ENCODE measurements at places on chromosomes 5 and 9.

- no peak for DNase-seq
- no peak overlapping the region for H3K4me3 ChIP-seq
- H3K36me3 ChIP-seq: no peaks in the 10 kb centered on the region
- no peaks in the 10 kb centered on the region for H3K4me1 ChIP-seq
- H3K27ac ChIP-seq: no peak overlapping the region
Observed at GRCh38 chr5:9188956-9189355, 356.9 kb downstream of the SEMA5A start.

GRCh38 chr9:79989079-79989478 is 417.3 kb downstream of the TLE4 start:
- DNase-seq: no peak
- no peaks in the 10 kb centered on the region for H3K4me1 ChIP-seq
- H3K27me3 ChIP-seq: no peaks in the 10 kb centered on the region
- H3K4me3 ChIP-seq: no peak overlapping the region

GRCh38 chr9:115651461-115651860 is 502.1 kb upstream of the PAPPA start:
- no peak overlapping the region for H3K4me3 ChIP-seq
- H3K27ac ChIP-seq: no peak overlapping the region
- no peaks in the 10 kb centered on the region for H3K27me3 ChIP-seq

GRCh38 chr9:125887172-125887571 is 140.0 kb downstream of the PBX3 start:
- no peaks in the 10 kb centered on the region for H3K27me3 ChIP-seq
- H3K36me3 ChIP-seq: no peaks in the 10 kb centered on the region
- no peak overlapping the region for H3K4me3 ChIP-seq
- H3K27ac ChIP-seq: no peak overlapping the region

GRCh38 chr5:75189353-75189752 is 47.3 kb downstream of the ANKRD31 start:
- H3K27me3 ChIP-seq: no peaks in the 10 kb centered on the region
- H3K4me1 ChIP-seq: no peaks in the 10 kb centered on the region
- DNase-seq: no peak
- no peaks in the 10 kb centered on the region for H3K36me3 ChIP-seq

DNA sequence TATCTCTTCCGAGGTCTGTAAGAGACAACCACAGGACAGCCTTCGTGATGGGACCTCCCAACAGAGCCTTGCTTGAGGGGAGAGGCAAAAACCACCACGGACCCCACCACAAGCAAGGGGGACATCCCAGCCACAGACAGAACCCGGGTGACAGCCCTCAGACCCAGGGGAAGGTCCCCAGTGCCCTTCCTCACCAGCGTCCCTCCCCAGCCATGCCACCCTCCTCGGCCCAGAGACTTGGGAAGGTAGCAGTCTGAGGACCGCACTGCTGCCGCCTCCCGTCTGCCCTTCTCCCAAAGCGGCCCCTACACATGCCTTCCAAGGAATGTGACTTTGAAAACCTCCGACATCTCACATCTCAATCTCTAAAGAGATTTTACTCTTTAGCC is 13.4 kb downstream of the IPPK start:
- H3K27ac ChIP-seq: no peak overlapping the region
- no peak overlapping the region for H3K4me3 ChIP-seq
- no peak for DNase-seq
- no peaks in the 10 kb centered on the region for H3K27me3 ChIP-seq
- no peaks in the 10 kb centered on the region for H3K36me3 ChIP-seq

DNA sequence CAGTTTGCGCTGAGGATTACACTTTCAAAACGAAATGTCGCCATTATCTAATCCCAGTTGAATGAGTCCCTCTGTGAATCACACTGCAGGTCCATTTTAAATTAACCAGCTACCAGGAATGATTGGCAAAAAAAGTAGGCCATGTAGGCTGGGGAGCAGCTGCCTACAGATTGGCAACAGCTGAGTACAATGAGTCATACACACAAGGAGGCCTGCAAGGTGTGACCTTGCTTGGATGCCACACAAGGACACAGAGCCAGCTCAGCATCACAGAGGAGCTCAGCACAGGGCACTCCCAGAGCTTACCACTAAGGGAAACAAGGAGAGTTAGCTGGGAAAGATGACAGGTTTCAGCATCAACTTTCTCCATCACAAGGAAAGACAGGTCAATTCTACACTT is 12.9 kb downstream of the HAVCR1 start:
- H3K27me3 ChIP-seq: no peaks in the 10 kb centered on the region
- DNase-seq: no peak
- no peaks in the 10 kb centered on the region for H3K36me3 ChIP-seq

- peak; percentile 73 for DNase-seq
- no peak overlapping the region for H3K4me3 ChIP-seq
- H3K27ac ChIP-seq: no peak overlapping the region
- no peaks in the 10 kb centered on the region for H3K27me3 ChIP-seq
- no peaks in the 10 kb centered on the region for H3K36me3 ChIP-seq
- H3K4me1 ChIP-seq: no peaks in the 10 kb centered on the region
Observed at GRCh38 chr9:36023260-36024048, 13.3 kb upstream of the RECK start.

DNA sequence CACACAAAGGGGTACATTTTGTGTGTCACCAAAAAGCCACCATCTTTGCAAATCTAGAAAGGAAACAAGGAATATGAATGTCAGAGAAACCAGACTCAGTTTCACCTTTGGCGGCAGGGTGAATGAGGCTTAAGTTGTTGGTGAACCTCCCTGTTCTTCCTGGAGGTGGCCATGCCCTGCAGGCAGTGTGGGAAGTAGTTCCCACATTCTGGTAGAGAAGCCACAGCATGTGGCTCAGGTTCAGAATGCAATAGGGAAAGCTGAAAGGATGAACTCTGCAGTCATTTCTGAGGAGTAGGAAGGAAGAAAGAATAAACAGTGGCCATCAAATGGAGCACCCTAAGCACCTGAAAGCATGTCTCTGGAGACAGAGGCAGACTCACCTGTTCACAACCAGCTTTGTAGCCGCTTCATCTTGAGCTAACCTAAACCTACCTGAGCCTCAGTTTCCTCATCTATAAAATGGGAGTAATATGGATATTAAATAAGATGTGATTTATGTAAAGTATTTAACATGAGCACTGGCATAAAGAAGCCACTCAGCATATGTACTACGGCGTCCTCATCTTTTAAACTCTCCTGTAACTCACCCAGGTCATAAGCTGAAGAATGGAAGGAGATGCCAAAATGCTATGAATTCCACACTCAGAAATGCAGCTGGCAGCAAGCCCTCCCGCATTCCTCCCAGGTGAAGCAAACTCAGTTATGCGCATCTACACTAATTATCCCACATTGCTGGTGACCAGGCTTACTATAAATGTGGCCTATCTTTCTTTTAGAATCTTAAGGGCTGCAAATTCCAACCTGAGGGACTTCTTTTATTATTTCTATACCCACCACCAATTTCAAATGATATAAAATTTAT is 86.0 kb downstream of the ZNF608 start:
- no peaks in the 10 kb centered on the region for H3K36me3 ChIP-seq
- no peak for DNase-seq
- no peak overlapping the region for H3K4me3 ChIP-seq
- no peak overlapping the region for H3K27ac ChIP-seq
- no peaks in the 10 kb centered on the region for H3K27me3 ChIP-seq

DNA sequence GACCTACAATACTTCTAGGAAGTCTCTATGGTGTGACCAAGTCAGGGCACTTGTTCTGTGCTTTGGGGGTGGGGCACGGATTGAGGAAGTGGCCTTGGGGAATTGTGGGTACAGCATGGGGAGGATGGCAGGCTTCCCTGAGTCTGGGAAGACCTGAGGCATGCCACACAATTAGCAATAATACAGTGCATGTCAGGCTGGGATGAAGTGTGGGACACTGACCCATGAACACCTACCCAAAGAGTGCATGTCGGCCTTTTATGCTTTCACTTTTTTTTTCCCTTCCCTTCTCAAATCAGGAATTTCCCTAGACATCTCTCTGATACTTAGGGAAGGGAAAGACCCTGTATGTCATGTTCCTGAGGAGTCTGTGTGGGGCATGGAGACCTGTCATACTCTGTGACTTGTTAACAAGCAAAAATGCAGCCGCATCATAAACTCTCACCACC is 146.4 kb downstream of the PALM2AKAP2 start:
- no peaks in the 10 kb centered on the region for H3K27me3 ChIP-seq
- H3K4me1 ChIP-seq: no peaks in the 10 kb centered on the region
- no peak overlapping the region for H3K4me3 ChIP-seq

- no peaks in the 10 kb centered on the region for H3K4me1 ChIP-seq
- peak overlapping the region; percentile 40 for H3K27ac ChIP-seq
- H3K4me3 ChIP-seq: peak overlapping the region; percentile 61
- no peaks in the 10 kb centered on the region for H3K27me3 ChIP-seq
Observed at GRCh38 chr5:94618029-94618492, 343 bp downstream of the KIAA0825 start.

GRCh38 chr9:98960409-98960808 is 16.7 kb downstream of the COL15A1 start:
- H3K4me3 ChIP-seq: no peak overlapping the region
- no peak for DNase-seq
- no peaks in the 10 kb centered on the region for H3K36me3 ChIP-seq

GRCh38 chr5:174745590-174746103 is 21.3 kb downstream of the MSX2 start:
- no peak overlapping the region for H3K4me3 ChIP-seq
- no peak overlapping the region for H3K27ac ChIP-seq
- DNase-seq: no peak
- H3K27me3 ChIP-seq: peaks cover 6% of the 10 kb centered on the region

GRCh38 chr9:110850401-110851135 is 182.0 kb downstream of the MUSK start:
- no peaks in the 10 kb centered on the region for H3K36me3 ChIP-seq
- H3K27me3 ChIP-seq: no peaks in the 10 kb centered on the region
- no peak overlapping the region for H3K4me3 ChIP-seq
- no peak overlapping the region for H3K27ac ChIP-seq

DNA sequence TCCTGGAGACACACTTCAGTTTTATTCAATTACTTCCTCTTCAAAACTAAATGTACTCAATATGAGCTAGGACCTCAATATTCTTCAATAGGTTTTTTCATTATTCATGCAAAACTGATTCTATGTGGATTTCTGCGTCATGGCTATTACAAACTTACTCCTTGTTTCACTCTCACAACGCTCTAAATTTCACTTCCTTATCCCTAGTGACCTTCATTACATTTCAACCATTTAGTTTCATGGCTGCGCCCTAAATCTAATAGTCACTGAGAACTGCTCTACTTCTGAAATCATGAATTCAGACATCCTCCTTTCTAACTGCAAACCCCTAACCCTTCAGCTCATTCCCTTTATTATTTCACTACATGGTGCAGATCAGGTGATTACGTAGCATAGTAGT is 93.9 kb downstream of the SLC25A46 start:
- no peak overlapping the region for H3K27ac ChIP-seq
- no peak overlapping the region for H3K4me3 ChIP-seq
- H3K27me3 ChIP-seq: no peaks in the 10 kb centered on the region
- H3K36me3 ChIP-seq: no peaks in the 10 kb centered on the region

DNA sequence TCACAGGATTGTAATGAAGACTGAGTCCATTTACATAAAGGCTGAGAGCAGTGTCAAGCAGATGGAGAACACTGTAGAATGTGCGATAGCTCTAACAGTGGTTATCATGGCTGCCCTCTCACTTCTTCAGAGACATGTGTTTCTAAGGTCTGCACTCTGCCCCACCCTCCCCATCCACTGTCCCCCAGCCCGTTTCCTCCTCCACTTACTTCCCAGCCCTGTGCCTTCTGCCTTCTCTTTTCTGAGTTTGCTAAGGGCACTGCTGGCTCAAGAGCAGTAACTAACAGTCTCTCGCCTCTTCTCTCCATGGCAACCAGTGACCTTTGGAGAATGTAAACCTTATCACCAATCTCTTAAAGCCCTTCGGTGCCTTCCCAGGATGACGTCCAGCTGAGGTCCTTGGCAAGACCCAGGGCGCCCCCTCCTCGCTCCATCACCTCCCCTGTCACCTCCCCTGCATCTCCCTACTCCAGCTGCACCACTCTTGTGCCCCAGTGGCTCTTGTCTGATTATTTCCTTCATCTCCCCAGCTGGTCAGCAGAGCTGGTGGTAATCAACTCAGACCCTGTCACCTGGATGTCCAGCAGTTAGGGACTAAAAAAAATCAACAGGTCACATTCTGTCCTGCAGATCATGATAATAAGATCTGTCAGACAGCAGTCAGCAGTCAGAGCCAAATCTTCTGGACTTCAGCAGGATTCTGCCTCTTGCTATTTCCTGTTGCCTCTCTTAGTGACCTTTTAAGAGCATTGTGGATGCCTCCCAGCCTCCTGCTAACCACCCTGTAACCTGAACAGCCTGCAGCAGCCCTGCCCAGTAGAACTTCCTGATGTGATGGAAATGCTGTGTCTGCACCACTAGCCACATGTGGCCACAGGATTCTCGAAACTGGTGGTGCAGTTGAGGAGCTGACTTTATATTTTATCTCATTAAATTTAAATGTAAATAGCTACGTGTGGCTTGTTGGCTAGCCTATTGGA is 9.0 kb downstream of the FXN start:
- DNase-seq: no peak
- no peaks in the 10 kb centered on the region for H3K4me1 ChIP-seq
- H3K27me3 ChIP-seq: no peaks in the 10 kb centered on the region
- no peaks in the 10 kb centered on the region for H3K36me3 ChIP-seq

GRCh38 chr9:128495296-128495695 is 9.2 kb upstream of the GLE1 start:
- no peaks in the 10 kb centered on the region for H3K27me3 ChIP-seq
- no peaks in the 10 kb centered on the region for H3K4me1 ChIP-seq
- no peak for DNase-seq
- no peaks in the 10 kb centered on the region for H3K36me3 ChIP-seq
- H3K4me3 ChIP-seq: no peak overlapping the region

DNA sequence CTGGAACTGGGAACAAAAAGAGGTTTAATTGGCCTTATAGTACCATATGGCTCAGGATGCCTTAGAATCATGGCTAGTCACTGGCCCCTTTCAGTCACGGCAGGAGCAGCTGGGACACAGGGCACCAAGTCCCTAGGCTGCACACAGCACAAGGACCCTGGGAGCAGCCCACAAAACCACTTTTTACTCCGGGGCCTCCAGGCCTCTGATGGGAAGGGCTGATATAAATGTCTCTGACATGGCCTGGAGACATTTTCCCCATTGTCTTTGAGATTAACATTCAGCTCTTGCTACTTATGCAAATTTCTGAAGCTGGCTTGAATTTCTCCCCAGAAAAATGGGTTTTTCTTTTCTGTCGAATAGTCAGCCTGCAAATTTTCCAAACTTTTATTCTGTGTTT is 1026.4 kb upstream of the COX7C start:
- H3K4me3 ChIP-seq: no peak overlapping the region
- H3K27ac ChIP-seq: no peak overlapping the region
- no peak for DNase-seq

GRCh38 chr9:81028504-81028903 is 660.8 kb downstream of the TLE1 start:
- no peak for DNase-seq
- no peaks in the 10 kb centered on the region for H3K36me3 ChIP-seq
- H3K4me1 ChIP-seq: no peaks in the 10 kb centered on the region

Data from prostate gland (tissue), 2 donors.